ENCODE measurements at places on chromosomes 6 and 20.

DNA sequence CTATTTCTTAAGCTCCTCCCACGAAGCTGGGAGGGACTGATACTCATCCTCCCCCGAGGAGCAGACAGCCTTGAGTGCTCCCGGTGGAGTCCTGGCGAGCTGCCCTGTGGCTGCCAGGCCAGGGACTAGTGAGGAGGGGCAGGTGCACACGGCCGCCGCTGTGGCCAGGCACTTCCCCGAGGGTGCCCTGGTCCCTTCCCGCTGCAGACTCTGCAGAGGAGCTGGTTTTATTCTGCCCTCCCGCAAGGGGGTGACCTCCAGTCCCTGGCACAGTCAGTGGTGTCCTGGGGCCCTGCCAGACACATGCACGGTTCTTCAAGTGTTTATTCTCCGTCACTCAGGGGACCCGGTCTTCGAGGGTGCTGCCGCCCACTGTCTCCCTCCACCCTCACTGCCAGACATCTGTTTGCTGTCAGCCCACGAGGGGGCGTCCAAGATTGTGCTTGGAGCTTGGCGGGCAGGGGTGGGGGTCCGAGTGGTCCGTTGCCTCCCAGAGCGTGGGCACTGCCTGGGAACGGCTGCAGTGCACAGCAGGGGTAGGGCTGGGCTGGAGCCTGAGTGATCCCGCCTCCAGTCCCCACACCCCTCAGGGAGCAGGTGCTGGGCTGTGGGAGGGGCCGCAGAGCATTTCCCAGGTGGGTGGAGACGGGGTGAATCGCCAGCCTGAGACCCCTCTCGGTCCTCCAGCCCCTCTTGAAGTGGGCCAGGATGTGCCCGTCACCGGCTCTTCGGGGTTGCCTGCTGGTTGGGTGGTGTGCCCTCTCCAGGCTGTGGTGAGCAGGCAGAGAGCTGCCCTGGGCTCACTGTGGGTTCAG, 3.1 kb upstream of the CABLES2 start:
- DNase-seq = no peak

DNA sequence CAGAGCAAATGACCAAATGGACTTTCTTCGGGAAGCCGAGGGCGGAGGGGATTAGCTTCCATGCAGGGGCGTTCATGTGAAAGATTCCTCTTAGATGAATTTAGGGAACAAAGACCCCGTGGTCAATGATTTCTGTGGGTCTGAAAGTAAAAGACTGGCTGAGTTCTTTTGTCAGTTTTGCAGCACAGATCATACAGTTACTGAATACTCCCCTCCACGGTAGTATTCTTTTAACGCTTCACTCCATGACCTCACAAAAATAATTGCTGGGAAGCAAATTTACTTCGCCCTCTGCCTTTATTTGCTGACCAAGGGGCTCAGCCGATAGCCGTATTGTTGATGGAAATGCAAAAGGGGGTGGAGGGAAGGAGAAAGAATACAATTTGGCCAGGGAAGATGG, 86.0 kb upstream of the SALL4 start:
- DNase-seq = no peak

DNA sequence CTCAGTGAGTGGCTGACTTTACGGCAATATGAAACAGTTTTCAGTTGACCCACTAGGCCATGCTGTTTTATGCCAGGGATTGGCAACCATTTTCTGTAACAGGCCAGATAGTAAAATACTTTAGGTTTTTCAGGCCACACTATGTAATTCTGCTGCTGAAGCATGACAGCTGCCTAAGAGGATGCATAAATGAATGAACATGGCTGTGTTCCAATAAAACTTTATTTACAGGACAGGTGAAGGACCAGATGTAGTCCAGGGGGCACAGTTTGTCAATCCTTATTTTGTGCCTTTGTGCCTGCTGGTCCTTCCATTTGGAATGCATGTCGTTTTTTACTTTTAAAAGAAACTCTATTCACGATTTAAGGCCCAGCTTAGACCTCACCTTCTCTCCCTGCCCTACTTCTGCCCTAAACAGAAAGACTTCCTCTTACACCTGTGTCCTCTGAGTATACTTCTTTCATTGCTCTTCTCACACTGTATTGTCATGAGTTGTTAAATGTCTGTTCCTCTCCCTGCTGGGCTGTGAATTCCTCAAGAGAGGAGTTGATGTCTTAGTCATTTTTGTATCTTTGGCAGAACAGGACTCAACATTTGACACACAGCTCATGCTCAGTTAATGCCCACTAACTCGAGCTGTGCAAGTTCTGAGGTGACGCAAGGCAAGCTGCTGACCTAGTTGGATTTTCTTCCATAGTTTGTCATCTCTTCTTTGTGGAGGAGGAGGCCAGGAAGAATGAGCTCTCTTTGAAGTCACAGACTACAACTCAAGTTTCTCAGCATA, 90.1 kb upstream of the MAP7 start:
- peak; percentile 27 for DNase-seq

- no peak for DNase-seq
These were observed 1.1 kb downstream of the HFE start for GRCh38 chr6:26088344-26088743.

DNA sequence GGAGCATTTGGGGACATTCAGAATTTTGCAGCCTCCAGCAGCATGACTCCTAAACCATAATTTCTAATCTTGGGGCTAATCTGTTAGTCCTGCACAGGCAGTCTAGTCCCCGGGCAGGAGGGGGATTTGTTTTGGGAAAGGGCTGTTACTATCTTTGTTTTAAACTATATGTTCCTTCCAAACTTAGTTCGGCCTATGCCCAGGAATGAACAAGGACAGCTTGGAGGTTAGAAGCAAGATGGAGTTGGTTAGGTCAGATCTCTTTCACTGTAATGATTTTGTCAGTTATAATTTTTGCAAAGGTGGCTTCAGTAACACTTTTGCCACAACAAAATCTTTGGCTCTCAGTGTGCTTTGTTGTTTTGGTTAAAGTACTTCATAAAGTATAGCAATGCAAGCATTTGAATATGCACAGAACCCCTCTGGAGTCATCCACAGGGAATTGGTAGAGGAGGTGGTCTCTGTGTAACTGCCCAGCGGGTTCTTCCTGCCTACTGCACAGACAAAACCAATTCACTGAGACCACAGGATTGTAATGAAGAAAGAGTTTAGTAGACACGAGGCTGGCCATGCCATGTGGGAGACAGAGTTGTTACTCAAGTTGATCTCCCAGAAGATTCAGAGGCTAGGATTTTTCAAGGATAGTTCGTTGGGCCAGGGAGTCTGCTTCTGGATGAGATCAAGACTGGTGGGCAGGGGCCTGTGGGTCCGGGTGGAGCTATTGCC, 224.1 kb upstream of the MYLIP start:
- no peak for DNase-seq

- peak; percentile 44 for DNase-seq
These were observed 7.2 kb downstream of the FAM120B start for GRCh38 chr6:170313716-170314295.

DNA sequence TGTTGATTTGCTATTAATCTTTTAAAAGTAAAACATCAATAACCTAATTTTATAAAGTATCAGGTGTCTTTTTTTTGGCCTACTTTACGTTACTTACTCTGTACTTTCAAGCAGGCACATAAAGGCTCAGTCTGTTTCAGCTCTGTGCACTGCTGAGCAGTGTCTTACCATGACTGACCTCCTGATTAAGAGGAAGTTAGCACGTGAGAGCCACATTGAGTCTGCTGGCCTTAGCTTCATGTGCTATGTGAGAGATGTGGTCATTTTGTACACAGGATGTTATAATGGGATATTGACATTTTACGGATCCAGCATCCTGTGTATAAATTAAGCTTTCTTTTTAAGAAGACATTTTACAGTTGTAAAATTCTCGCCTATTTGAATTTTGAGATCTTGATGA, 31.9 kb downstream of the ARID1B start:
- DNase-seq = peak; percentile 74

DNA sequence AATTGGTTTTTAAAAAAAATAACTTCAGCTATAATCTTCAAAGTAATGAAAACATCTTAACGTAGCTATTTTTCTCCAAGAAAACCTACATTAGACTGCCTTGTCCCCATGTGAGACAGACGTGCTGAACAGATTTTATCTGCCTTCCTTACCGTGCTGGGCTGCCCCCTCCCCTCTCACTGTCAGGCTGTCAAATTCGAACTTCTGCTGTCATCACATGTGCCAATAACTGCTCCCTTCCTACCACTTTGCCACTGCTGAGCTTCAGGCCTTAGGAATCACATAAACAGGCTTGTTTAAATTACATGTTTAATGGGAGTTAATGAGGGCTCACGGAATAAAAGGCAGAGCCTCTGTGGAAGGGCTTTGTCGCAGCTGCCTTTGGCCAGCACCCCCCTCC, 77.0 kb upstream of the NHSL1 start:
- no peak for DNase-seq

DNA sequence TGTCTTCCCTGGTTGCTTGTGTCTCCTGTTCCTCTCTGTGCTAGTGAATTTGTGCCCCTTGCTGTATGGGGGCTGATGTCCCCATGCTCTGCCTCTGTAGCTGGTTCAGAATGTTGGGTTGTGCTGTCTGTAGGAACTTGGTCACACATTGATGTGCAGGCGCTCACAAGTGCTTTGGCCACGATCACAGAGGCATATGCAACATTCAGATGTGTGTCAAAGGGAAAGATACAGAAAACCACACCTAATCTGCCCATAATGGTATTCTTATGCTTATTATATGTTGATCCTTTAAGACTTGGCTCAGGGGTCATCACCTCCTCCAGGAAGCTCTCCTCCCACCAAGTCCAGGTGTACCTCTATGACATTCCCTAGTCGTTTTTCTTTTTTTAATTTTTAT, 17.1 kb upstream of the DHX35 start:
- no peak for DNase-seq

DNA sequence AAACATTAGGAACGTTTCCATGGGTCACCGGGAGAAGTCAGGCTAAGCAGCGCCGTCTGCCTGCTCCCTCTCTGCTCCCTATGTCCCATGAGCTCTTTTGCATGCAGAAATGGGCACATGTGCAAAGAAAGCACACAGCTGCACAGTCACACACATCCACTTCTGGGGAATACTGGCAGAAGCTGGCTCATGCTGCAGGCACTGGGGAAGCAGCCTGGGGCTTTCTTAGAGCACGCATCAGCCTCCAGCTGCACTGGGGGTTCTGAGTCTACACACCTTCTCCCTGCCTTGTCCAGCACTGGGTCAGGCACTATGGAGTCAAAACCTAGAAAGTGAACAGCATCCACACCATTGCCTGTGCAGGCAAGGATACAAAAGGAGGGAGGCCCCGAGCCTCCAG, 76.1 kb upstream of the FOXQ1 start:
- DNase-seq = no peak

- DNase-seq = no peak
These were observed 58.7 kb downstream of the KIF13A start for GRCh38 chr6:17928514-17929430.

GRCh38 chr20:32501709-32502108, 83.4 kb downstream of the NOL4L start:
- DNase-seq = no peak

DNA sequence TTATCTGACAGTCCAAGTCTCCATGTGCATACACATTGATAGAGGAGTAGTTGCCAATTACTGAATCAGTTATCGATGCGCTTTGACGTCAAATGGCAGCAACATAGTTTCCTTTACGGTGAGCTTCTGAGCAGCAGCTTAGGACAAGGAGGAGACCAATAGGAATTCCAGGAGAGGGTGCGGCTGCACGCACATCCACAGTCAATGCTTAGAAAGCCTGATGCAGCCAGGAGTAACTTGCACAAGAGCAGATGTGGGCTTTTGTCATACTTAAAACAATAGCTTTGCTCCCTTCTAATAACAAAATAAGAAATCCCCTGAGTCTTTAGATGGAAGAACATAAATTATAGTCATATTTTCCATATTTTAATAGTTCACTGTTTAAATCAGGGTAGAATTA, 442.1 kb downstream of the BCKDHB start:
- no peak for DNase-seq

DNA sequence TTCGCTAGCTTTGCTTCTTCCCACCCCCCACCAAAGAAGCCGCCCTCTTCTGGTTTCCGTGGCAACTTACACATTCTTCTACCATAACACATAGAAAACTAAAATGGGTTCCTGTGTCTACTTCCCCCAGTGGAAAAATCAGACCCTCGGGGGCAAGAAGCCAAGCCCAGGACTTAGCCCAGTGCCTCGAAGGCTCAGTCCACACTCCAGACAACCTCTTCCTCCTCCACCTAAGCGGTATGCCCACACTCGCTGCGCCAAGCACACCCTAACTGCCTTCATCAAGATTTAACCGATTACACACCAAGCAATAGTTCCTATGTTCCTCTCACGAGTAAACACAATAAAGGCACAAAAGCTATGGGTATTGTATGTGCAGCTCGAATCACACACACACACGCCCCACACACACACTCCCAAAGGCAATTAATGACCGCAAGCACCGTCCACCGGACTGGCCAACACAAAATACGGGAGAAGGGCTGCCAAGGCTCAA, 537 bp downstream of the PPIL4 start:
- no peak for DNase-seq

GRCh38 chr6:37691904-37692806, 5.5 kb downstream of the MDGA1 start:
- DNase-seq = peak; percentile 56

DNA sequence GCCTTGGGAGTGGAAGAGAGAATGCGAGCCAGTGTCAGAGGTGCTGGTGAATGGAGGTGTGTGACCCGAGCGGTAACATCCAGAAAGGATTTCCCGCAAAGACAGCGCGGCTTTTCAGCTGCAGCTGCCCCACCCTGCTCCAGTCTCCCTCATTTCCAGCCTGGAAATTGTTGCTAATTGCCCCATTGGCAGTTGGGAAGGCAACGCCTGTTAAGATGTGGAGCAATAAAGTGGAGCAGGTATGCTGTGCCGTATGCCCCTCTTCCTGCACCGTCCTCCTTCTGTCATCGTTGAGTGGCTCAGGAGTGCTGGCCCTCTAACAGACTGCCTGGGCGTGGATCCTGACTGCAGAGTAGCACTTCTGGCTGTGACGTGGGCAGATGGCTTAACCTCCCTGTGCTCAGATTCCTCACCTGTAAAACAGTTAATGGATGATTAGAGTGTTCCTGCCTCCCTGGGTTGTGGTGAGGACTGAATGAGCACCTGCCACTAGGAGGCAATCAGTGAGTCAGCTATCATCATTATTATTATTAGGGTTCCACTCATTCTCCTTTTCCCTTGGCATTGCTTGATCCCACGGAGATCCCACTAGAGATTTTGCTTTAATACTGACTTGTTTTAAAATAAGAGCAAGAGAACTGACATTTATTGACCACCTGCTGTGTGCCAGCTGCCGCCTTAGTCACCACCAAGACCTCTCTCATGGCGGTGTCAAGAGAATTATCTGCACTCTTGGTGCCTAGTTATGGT, 11.7 kb downstream of the ARFGEF2 start:
- DNase-seq = no peak

DNA sequence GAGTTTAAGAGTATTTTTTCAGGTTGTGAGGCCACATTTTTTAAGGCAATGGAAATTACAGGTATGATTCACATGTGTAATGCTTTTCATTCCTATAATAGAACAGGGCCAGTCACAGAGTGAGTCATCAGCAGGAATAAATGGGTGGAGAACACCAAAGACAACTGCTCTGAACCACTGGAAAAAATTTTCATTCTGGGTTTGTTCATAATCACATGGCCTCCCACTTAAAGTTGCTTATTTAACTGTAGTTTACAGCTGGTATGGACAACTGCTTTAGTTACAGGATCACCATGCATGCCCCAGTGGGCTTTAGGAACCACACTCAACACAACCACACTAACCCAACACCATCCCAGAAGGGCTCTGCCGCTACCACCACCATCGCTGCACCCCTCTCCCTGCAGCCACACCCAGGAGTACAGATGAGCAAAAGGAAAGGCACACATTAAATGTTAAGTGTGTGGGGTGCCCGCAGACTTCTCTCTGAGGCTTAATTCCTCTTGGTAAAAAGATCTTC, 107.0 kb upstream of the DST start:
- DNase-seq = no peak

- DNase-seq = no peak
These were observed 78.0 kb downstream of the SLC22A3 start for GRCh38 chr6:160426136-160426535.
